GM13977 (cell line): ENCODE measurements at places on chromosomes 12 and 14.

- DNase-seq = no peak
These were observed 2.4 kb downstream of the MYL2 start for GRCh38 chr12:110917961-110918360.

- no peak for DNase-seq
These were observed 225.0 kb upstream of the GRIP1 start for GRCh38 chr12:66903782-66904396.

DNA sequence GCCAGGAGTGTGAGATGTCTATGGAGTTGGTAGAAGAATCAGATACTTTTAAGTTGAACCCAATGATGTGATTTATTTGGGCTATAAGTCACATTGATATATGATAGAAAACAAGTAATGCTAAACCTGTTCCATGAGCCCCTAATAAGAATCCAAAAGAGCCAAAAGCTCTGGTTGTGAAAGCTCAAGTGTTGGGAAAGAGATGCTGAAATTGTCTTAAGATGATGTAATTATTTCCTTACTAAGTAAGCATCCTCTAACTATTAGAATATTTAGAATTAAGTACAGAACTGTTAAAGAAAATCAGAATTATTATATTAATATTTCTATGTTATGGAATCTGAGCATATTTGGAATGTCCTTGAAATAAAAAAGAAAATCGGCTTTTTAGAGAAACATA is 17.6 kb upstream of the SLC2A13 start:
- no peak for DNase-seq

- DNase-seq = no peak
These were observed 32.8 kb downstream of the KCNMB4 start for GRCh38 chr12:70398862-70399261.

- no peak for DNase-seq
These were observed 2.0 kb downstream of the FAM177A1 start for GRCh38 chr14:35047976-35048513.

DNA sequence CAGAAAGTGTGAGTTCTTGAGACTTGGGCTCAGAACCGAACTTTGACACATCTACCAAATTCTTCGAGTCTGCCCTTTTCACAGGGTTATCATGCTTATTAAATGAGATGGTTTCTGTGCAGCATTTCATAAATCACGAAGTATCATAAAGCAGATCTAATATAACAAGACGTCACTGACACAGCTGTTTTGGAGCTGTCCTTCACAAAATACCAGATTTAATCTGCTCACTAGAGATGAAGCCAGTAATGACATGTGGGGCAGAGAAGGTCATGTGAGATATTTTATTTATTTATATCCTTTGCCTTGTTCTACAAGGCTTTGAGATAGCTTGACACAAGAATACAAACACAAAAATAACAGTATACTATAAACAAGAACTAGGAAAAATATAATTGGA is 127.0 kb downstream of the RPAP3 start:
- no peak for DNase-seq

- no peak for DNase-seq
These were observed 190.3 kb downstream of the KIF21A start for GRCh38 chr12:39252628-39253027.

DNA sequence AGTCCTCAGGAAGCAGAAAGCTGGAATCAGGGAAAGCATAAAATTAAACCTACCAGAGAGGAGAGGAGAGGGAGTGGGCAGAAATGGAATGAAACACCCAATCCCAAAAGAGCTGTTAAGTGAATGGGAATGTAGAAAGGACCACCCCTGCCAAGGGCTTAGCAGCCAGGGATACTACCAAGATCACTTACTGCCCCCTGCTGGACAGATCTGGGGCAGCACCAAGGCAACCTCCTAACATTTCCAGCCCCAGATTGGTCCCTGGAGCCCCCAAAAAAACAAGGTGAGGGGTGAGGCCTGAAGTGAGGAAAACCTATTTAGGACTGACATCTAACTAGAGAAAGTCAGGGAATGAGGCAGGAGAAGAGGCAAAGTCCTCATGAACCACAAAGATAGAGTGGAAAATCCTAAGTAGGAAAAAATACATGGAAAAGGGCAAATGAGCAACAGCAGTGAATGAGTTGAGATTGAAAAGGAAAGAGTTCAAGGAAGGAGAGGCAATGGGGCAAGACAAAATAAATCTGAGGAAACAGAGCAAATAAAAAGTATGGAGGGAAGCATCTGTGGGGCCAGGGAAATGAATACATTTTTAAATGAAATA is 11.2 kb upstream of the FKBP11 start:
- DNase-seq = peak; percentile 82

DNA sequence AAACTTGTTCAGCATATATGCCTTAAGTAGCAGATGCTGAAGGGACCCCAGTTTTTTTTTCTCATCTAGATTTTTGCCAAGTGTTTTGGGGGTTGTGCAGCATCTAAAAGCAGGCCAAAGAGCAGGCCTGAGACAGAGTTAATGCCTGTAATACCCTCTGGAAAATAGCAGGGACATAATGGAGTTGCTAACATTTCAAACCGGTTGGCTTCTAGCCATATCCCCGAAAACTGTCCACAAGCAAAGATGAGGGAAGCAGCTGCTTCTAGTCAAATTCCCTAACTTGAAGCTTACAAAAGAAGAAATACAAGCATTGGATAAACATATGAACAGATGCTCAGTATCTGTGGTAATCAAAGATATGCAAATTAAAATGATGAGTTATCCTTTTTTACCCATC is 52.1 kb upstream of the AEBP2 start:
- DNase-seq = no peak

GRCh38 chr12:52759218-52759617 is 17.9 kb downstream of the KRT76 start:
- no peak for DNase-seq

DNA sequence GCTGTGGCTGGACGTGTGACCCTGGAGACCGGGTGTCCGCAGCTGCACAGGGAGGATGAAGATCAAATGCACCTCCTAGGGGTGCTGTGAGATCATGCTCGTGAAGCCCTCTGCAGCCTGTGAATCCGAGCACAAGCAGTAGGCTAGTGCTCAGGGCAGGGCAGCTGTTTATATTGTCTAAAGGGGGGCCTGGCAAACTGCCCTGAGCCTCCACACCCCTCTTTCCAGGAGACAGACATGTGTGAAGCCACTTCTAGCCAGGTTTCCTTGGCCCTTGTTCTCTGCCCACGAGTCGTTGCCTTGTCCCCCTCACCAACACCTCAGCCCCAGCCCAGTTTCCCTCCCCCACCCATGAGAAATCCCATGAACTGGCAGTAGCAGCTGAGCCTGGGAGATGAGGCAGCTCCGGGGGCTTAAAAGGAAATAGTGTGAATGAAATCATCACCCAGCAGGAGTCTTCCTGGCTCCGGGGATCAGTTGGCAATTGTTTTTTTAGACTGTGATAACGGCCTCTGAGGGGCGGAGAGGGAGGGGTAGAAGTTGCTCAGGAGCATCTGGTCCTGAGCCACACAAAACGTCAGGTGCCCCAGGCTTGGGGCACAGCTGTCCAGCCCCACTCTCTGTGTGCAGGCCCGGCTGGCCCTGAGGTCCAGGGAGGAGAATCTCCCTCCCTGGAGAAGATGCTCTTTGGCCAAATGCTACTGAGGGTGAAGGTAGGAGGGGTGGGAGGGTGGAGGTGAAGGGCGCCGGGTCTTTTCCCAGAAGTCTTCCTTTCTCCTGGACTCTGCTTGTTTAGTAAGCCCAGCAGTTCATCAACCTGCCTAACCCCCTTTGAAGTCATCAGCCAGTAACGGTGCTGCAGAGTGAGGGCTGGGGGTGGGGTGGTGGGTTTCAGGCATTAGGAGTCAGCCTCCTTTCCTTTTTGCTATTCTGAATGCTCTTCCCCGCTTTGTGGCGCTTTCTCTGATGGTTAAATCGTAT is 4.0 kb downstream of the FGF6 start:
- no peak for DNase-seq
